ENCODE measurements at places on chromosomes 1 and 21. TPM values are rescaled to one million over a fixed set of nuclear protein-coding genes. Genes with fewer than 3 reads are reported as not detected.

DNA sequence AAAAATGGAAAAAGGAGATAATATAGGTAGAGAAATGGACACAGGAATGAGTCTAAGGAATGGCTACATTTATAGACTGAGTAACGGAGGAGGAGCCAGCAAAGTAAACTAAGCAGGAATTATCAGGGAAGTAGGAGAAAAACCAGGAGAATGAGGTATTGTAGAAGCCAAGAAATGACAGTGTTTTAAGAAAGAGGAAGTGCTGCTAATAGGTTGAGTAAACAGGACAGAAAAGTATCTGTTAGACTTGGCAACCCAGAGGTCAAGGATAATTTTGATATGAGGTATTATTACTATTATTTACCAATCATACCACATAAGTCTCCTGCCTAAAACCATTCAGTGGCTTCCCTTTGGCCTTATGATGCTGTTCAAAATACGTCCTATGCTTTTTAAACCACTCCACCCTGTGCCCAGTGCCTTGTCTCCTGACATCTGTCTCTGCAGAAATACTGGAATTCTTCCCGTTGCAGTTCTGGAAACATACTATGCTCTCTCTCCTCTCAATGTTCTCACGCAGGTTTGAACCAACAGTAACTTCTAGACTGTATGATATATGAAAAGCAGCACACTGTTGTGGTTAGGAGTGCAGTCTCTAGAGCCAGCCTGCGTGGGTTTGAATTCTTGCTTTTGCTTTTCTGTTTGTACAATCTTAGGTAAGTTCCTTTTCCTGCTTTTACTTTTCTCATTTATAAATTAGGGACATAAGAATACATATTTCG, 24.6 kb upstream of the NEK7 start:
- no peak for DNase-seq

- no peak for DNase-seq
Observed at GRCh38 chr1:3060127-3060526, 8.9 kb upstream of the PRDM16 start.

- no peak for DNase-seq
Observed at GRCh38 chr1:152328801-152329391, 3.9 kb upstream of the FLG start.

Gene RNF223
- polyA plus RNA-seq = not detected

Data from left renal pelvis (tissue), 4 donors.